Frontal cortex (tissue), 4 donors: ENCODE measurements at places on chromosomes 16 and 17.
A peak's percentile ranks its signal among the peaks of the same experiment; 100 is the strongest.

DNA sequence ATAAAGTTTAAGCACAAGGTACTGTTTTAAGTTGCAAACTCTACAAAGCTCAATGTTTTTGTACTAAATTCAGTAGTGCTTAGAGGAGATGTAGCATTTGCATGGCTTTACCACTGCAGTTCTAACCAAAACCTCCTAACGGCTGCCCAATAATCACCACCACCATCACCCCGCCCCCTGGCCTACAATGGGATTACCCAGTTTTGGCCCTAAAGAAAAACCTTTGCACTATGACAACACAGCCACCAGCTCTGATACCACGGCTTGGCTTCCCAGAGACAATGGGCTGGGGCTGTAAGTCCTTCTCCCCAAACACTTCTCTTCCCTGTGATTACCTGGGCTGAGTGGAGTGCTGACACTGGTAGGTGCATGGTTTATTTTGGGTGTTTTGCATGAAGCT lies 58.4 kb upstream of the MTMR4 start:
- no peak for DNase-seq

GRCh38 chr17:79993390-79994227 lies 42.1 kb downstream of the TBC1D16 start:
- DNase-seq = peak; percentile 38

DNA sequence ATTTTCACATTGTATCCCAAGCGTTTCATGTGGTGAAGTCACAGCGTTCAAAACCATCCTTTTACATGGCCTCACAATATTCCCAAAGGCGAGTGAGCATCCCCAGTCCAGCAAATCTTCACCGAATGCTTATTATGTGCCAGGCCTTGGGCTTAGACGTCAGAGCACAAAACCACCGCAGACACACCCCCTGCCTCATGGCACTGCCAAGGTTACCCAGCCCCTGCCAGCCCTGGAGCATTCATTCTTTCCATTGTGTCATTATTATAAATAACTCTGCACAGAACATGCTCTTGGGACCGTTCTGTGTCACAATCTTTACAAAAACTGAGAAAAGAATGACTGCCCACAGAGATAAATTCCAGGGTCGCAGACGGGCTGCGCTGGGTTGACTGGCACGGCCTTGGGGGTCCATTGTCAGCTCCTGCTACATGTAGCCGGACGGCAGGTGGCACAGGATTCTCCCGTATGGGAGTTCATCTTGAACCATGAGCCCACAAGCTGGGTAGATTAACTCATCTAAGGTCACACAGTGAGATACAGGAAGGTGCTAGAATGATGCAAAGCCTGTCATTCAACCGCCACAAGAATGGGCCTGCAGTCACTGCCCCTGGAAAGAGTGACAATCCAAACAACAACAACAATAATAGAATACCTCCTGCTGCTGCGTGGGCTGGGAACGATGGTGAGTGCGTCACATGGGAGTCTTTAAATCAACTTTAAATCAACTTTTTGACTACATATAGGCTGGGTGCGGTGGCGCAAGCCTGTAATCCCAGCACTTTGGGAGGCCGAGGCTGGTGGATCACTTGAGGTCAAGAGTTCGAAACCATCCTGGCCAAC lies 4.5 kb upstream of the NECAB2 start:
- no peak for DNase-seq

DNA sequence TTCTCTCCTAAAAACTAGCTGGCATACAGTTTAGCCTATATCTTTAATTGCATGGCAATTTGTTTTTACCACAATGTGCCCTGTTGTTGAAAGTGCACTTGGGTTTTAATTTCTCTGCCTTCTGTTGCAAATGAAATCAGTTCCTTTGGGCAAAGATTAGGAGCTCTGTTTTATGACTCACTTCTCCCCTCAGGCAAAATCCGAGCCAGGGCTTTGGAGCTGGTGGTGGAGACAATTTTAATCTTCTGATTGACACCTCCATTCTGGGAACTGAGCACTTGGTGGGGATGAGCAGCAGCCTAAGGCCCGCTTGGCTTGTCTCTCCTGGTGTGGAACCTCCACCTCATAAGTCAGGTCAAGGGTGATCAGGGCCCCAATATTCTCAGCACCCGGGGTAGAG lies 13.3 kb upstream of the MYH8 start:
- DNase-seq = no peak

GRCh38 chr16:50644729-50645128 lies 36.4 kb downstream of the SNX20 start:
- DNase-seq = peak; percentile 58

DNA sequence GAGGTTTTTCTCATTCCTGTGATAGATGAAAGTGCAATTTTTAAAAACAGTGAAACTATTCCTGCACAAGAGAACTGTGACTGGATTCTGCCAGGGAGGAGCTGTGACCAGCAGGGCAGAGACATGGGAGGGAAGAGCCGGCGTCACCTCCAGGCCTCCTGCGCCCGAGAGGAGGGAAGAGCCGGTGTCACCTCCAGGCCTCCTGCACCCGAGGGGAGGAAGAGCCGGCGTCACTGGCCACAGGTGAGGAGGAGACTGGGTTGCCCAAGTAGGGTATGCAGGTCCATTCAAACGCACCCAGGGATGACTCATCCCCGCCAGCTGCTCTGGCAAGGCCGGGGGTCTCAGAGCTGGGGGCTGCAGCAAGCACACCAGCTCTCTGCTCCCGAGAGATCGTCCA lies 56.7 kb downstream of the METRNL start:
- DNase-seq = no peak

GRCh38 chr17:5430413-5430999 lies 8.4 kb downstream of the C1QBP start:
- no peak for DNase-seq
